ENCODE measurements at places on chromosomes 6 and 20.
A peak's percentile ranks its signal among the peaks of the same experiment; 100 is the strongest.

GRCh38 chr6:42984924-42985475 is 630 bp downstream of the PPP2R5D start:
- DNase-seq = no peak

- DNase-seq = no peak
These were observed 73.0 kb downstream of the SASH1 start for GRCh38 chr6:148415511-148416260.

DNA sequence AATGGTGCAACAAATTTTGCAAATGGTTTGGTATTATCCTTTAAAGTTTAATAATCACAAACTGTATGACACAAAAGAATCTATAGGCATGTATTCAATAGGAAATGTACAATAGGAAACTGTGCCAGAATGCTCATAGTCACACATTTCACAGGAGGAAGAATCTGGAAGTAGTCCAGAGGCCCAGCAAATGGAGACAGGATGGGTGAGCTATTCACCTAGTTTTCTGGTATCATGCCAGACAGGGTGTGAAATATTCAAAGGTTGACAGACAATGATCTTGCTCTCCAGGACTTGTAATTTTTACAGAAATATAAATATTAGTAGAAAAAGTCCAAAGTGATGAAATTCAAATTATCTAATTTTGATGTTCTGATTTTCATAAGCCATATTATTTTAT is 520.1 kb upstream of the IMPG1 start:
- DNase-seq = no peak

DNA sequence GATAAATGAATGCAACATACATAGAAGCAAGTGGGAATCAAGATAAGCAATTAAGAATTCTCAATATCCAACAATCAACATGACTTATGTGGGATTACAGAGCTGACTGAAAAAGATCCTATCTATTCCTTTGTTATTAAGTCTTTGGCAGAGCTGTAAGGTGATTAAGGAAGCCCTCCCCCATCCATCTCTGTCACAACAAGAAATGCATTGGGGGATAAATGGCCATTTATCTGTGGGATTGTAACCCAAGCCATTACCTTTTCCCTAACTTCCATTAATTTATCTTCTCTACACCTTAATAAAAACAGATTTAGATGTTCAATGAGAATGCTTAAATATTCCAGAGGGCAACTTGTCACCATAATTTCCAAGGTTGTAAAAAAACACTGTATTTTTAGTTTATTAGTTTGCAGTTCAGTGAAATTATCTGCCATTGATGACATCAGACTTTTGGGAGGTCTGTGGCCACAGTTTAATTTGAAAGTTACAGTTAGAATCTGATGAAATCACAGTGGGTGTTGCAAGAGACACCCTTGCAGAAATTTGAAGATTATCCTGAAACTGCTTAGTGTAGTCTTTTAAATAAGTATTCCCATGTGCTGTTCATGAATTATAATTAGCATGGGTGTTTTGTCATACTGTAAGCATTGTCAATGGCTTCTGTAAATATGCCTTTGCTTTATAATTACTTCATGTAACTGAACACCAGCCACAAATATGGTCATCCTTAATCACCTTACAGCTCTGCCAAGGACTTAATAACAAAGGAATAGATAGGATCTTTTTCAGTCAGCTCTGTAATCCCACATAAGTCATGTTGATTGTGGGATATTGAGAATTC is 49.4 kb upstream of the FYN start:
- DNase-seq = no peak

DNA sequence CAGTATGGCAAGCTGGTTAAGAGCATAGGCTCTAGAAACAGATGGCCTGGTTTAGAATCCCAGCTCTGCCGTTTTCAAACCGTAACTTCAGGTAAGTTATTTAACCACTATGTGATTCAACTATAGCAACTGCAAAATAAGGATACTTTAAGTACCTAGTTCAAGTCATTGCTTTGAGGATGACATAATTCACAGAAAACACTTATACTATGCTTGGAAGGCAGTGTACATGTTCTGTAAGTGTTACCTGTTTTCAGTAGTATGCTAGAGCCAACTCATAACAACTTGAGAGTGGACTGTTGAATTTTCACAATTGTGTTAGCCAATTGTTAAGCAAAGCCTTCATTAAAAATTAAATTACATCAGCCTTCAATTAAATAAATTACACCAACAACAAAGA is 134.8 kb upstream of the BEND6 start:
- no peak for DNase-seq

DNA sequence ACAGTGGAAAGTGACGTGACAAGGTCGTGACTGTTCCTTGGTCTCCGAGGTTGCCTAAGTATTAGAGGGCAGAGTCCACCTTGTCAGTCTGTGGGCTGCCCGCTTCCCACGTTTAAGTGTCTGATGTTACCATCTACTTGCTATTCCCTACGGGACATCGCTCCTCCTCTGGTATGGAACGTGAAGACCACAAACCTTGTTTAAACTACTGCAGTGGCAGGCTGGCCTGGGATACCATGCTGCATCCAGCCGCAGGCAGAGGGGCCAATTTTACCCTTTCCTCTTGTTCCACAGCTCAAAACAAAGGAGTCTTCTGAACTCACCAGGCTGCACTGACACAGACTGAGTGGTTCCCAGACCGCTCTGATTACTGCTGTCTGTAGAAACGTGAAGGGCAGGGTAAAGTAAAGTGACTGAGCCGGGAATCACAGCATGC is 275.9 kb downstream of the FOXC1 start:
- DNase-seq = no peak

- no peak for DNase-seq
These were observed 11.6 kb downstream of the RBCK1 start for GRCh38 chr20:419556-420165.

GRCh38 chr6:80962382-80962781 is 790.1 kb downstream of the TENT5A start:
- no peak for DNase-seq

DNA sequence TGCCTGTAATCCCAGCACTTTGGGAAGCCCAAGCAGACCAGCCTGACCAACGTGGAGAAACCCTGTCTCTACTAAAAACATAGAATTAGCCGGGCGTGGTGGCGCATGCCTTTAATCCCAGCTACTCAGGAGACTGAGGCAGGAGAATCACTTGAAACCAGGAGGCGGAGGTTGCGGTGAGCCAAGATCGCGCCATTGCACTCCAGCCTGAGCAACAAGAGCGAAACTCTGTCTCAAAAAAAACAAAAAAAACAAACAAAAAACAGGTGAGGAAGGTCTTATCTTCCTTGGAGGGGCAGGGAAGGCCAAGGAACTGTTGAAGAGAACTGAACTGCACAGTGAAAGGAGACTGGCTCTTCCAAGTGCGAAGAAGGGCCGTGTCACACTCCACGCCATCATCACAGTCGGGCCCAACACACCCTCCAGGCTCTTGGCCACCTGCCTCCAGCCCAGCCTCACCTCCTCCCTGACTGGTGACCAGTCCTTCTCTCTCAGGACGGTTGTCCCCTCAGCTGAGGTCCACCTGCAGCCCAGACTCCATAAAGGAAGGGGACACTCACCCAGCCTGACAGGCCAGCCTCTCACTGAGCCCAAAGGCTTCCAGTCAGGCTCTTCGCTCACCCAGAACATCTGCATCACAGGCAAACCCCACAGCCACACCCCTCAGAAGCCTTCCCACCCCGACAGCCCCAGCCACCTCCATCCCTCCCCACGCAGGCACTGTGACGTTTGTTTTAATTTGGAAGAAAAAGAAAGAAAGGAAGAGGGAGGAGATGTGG is 4.1 kb downstream of the ZC3H12D start:
- DNase-seq = peak; percentile 70

DNA sequence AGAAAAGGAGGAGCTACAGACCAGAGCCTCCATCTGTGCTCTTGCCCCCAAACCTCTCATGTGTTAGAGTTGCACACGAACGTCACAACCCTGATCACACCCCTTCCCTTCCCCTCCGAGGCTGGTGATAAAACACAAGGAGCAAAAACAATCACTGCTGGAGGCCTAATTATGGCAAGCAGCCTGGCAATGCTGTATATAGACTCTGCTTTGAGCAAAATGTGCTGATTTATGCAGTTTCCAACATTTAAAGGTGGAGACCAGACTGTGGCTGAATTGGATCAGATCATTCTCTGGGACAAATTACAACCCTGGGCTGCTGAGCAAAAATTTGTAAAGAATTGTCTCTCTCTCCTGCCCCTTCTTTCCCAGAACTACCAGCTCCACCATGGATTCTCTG is 64.6 kb upstream of the SRSF6 start:
- DNase-seq = no peak

DNA sequence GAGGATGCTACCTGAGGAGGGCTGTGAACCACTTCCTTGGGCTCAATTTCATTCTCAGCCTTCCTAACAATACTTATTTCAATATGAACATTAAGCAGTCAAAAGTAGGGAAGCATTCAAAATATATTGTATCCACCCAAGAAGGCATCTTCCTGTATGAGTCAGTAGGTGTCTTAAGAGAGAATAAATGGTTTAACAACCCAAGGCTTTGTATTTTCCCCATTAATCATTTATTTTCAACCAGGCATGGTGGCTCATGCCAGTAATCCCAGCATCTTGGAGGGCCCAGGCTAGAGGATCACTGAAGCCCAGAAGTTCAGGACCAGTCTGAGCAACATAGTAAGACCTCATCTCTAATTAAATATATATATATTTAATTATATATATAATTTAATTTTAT is 74.5 kb upstream of the MARCKS start:
- no peak for DNase-seq

- DNase-seq = no peak
These were observed 71.3 kb downstream of the CDKAL1 start for GRCh38 chr6:20605581-20605980.

GRCh38 chr6:74717591-74717990 is 488.3 kb downstream of the COL12A1 start:
- no peak for DNase-seq

DNA sequence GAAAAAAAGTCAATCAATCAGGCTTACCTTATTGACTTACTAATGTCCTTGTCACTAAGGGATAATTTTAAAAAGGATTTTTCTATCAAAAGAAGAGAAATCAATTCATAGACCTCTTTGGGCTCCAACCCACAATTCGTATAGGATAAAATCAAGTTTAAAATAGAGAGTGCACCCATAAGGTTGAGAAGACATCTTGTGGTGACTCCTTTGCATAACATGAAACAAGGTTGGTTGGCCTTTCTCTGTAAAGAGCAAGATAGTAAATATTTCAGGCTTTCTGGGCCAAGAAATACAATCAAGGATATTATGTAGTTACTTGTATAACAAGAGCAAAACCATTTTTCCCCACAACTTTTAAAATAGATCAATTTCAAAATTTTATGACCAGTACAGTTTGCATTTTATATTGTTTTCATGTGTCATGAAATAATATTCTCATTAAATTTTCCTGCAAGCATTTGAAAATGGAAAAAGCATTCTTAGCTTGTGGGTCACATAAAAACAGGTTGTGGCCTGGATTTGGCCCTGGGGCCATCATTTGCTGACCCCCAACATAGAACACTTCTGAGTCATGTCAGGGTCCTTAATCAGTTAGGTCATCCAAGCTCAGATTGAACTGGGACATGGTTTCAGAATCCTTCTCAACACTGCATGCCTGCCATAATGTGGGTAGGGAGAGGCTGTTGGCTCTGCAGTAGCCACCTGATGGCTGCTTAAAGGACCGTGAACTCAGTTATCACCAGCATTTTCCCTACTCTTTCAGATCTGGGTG is 76.7 kb downstream of the MYB start:
- no peak for DNase-seq

DNA sequence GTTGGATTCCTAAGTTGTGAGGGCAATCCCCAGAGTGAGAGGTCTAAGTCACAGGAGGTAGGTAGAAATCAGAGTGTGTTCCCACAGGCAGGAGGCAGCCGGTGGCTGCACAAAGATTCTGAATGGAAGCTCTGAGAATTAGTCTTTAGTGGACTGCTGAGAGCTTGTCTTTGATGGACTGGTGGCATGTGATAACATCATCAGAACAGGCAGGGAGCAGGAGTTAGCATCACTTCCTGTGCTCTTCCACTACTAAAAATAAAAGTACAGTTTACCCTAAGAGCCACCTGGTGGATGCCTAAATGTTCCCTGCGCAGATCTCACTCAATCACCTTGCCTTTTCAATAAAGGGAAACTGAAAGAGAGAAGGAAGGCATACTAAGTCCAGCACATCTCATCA is 294.6 kb upstream of the POU3F2 start:
- DNase-seq = no peak

GRCh38 chr6:146545581-146545980 is 1.9 kb downstream of the RAB32 start:
- no peak for DNase-seq

DNA sequence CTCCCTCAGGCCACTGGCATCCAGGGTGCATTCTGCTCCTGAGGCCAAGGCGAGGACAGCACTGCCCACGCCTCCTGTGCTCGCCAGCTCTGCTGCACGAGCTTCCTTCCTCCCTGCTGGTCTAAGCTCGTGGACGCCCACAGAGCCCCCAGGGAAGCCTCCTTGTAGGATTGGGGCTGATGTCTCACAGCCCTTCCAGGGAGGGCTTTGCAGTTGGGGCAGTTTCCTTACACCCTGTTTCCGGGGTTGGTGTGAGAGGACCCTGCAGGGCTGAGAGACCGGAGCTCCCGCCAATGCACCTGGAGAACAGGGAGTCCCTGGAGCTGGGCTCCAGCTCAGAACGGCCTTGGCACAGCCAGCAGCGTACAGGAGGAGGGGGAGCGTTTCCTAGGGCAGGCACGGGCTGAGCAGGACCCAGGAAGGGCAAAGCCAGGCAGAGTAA is 172.4 kb upstream of the PDE10A start:
- no peak for DNase-seq

- no peak for DNase-seq
These were observed 88.8 kb downstream of the ADAT2 start for GRCh38 chr6:143361536-143362191.

- no peak for DNase-seq
These were observed 12.0 kb downstream of the RNF8 start for GRCh38 chr6:37365791-37366190.

DNA sequence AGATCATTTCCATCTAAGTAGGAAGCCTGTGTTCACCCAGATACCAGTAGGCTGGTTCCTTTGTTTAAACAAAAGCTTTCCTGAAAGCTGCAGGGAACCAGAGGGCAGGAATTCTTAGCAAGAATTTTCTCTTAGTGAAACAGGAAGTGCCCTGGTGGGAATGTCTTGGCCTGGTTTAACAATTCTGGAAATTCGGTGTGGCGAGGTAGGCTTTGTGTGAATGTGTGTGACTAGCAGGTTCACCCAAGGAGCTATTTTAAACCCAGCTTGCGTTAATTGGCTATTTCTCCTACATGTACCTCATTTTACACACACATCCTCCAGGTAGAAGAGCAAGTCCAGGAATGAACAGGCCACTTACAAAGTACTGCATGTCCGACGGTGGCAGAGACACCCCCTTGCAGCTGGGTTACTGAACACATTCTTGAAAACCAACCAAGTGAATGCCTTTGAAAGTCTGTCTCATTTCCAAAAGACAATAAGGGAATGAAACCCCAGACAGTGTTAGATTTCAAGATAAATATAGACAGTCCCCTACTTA is 64.6 kb downstream of the GFOD1 start:
- no peak for DNase-seq

DNA sequence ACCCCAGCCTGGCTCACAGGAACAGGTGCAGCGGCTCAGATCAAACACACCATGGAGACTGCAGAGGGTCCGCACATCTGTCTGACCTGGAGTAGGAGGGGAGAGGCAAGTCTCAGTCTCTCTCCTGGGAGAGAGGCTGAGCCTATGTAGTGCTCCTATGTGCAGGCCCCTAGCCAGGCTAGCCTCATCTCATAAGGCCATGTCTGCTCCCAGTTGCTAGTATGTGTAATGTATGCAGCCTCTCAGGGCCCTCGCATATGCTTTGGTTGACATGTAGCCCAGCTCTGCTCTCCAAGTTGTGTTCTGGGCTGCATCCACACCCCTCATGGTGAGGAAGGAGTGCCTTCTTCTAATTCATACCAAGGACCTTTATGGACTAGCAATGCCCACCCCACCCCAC is 11.8 kb downstream of the TNXB start:
- no peak for DNase-seq

GRCh38 chr6:313087-313486 is 20.8 kb downstream of the DUSP22 start:
- DNase-seq = no peak
